GM12864 (cell line): ENCODE measurements at places on chromosomes 7 and 10.

DNA sequence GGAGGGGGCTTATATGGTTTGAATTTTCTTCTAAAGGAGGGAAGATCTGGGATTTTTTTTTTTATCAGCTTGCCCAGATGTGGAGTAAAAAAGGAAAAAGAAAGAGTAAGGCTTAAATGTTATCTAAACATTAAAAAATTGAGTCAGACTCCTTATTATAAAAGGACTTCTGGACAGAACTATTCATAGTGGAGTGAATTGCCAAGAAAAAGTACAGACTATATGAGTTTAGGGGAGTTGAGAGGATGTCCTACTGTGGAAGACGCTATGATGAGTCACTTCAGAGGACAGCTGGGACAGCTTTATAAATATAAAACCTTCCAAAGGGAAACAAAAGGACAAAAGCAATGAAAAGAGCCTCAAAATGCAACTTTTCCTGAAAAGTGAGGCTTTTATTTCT, 73.0 kb downstream of the TFPI2 start:
- no peak for DNase-seq

DNA sequence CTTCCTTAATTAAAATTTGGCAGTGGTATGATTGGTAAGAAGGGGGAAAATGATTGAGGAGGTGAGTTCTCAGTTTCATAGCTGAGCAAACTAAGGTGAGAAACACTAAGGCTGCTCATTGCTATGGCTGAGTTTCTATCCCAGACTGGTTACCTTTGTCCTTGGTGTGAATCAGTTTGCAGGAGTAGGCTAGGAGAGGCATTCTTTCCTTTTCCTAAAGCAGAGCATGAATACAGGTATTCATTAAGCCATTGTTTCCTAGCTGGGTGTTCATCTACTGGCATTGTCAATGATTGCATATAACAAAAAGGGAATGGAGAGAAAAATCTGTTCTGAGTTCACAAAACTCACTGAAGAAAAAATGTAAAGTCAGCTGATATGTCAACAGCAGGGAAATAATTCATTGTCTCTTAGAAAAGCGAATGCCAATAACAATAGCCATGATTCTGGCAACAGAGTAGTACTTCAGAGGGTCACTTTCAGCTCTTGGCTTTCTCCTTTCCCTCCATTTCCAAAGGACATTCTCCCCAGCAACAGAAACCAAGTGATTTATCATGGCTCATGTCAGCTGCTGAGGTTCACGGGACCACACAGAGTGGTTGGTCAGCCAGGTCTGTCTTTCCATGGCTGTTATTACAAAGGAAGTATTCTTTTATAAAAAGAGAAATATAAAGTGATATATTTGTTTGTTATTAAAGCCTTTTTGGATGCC, 234.0 kb downstream of the BICC1 start:
- no peak for DNase-seq

- no peak for DNase-seq
These were observed 282.2 kb downstream of the NEBL start for GRCh38 chr10:20614911-20615310.

GRCh38 chr10:22217842-22218241, at the start of gene EBLN1:
EBLN1 (minus strand) TSS chr10:22218015; CDS start chr10:22209983, 8,032 bp downstream.
- DNase-seq, result no peak

GRCh38 chr10:103740611-103741010, 114.8 kb downstream of the SH3PXD2A start:
- no peak for DNase-seq

DNA sequence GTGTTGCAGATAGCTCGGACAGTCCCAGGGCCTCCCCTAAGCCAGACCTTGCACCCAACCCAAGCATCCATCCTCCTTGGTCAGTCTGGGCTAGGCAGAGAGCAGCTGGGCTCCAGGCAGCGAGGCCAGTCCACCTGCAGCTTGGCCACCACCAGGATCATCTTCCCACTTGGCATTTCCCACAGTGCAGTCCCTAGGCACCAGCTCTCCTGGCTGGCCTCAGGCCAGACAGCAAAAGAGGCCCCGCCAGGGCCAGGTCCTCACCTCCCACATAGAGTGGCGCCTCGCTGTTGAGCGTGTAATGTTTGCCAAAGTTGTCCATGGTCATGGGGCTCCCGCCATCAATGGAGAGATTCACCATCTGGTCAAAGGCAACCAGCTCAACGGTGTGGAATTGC, 171.7 kb downstream of the LCOR start:
- no peak for DNase-seq

- no peak for DNase-seq
These were observed 73.2 kb downstream of the DNAJB6 start for GRCh38 chr7:157409753-157410727.

DNA sequence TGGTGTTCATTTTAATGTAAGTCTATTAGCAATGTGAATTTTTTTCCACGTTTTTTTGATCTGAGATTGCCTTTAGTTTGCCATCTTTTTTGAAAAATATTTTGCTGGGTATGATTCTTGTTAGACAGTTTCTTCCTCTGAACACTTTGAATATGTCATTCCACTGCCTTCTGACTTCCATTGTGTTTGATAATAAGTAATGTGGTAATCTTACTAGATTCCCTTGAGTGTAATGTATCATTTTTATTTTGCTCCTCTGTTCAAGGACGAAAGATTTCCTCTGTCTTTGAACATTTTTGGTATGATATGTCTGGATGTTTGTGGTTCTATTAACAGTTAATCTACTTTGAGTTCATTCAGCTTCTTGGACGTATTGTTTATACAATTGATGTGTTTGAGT, 371.4 kb downstream of the SUGCT start:
- DNase-seq, result no peak

DNA sequence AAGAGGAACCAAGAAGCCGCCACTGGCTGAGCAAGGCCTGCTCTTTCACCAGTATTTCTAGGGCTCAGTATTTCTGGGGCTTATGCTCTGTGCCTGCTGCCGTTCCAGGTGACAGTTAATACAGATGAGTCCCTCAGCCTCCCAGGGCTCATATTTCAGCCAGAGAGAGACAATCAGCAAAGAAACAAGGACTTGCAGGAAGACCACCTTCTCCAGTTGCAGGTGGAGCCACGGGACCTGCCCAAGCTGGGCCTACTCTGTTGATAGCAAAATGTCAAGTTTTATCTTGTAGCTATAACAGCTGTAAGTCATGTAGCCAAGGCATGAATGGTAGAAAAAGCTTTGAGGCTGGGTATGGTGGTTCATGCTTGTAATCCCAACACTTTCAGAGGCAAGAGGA, 42.7 kb downstream of the NPTX2 start:
- DNase-seq, result no peak

- no peak for DNase-seq
These were observed 55.6 kb downstream of the PCDH15 start for GRCh38 chr10:54745436-54745835.

- DNase-seq, result no peak
These were observed 18.6 kb upstream of the ADGRA1 start for GRCh38 chr10:133069033-133069525.

DNA sequence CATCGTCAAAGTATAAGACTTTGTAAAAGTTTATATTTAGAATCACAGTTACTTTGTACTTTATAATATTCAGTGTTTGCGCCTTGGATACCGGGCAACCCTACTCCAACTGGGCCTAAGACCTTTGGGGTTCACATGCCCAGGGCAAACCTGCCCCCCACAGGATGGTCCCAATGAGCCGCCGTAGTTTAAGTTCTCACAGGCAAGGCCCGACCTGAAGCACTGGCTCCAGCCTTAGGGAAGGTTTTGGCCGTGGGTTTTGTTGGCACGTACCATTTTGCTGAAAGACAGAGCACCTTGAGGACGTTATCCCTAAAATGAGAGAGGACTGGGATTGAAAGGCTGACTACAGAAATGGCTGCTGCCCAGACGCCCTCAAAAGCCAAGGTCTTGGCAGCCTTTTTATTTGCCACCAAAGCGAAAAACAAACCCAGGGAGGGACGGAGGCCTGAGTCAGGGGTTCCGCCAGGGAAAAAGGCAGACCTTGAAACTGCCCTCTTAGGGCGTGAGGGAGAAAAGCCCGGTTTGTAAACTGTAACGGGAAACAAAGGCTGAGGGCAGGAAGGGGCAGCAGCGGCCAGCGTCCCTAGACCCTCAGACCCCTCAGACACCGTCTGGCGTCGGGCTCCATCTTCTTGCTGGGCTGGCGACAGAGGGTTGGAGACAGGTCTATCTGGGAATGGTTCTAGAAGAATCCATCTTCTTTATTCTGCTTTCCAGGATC, at the start of gene CCDC172:
CCDC172 (plus strand) TSS at position 222 of the 724 bp plus-strand sequence. CDS start 564 bp downstream, outside the sequence.
- no peak for DNase-seq
